GM23338 (cell line): ENCODE measurements at places on chromosomes 16 and 17.
A peak's percentile ranks its signal among the peaks of the same experiment; 100 is the strongest.

GRCh38 chr17:44848257-44848795, 643 bp downstream of the HIGD1B start:
- peaks cover 22% of the 10 kb centered on the region for H3K4me1 ChIP-seq
- no peak overlapping the region for H3K27ac ChIP-seq
- DNase-seq, result peak; percentile 49
- no peaks in the 10 kb centered on the region for H3K27me3 ChIP-seq
- H3K36me3 ChIP-seq, result peaks cover 6% of the 10 kb centered on the region

GRCh38 chr17:45101546-45101882, 30.8 kb downstream of the PLCD3 start:
- H3K36me3 ChIP-seq, result peaks cover 63% of the 10 kb centered on the region
- no peaks in the 10 kb centered on the region for H3K4me1 ChIP-seq
- no peak overlapping the region for H3K4me3 ChIP-seq
- DNase-seq, result no peak

DNA sequence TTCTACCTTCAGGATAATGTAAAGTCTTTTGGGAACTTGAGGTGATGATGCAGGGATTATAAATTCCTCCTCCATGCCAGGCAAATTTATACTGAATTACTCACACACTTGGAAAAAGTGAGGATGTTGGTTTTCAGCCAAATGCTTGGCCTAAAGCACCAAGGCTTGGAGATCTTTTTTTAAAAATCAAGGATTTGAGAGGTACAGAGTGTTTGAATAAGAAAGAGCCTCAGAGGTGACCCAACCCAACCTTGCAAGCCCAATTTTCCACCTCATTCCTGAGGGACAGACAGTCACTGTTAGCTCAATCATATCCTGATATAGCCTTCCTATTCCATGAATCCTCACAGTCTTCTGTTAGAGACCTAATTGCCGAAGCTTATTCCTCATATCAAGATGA, 14.0 kb downstream of the GRIN2A start:
- no peak overlapping the region for H3K4me3 ChIP-seq
- H3K4me1 ChIP-seq, result peaks cover 5% of the 10 kb centered on the region; the same call in 1 of the 2 replicates
- no peak overlapping the region for H3K27ac ChIP-seq
- no peaks in the 10 kb centered on the region for H3K27me3 ChIP-seq
- no peak for DNase-seq

GRCh38 chr16:54341892-54342776, 55.5 kb upstream of the IRX3 start:
- no peak overlapping the region for H3K27ac ChIP-seq
- H3K4me1 ChIP-seq, result peaks cover 22% of the 10 kb centered on the region
- no peaks in the 10 kb centered on the region for H3K36me3 ChIP-seq
- no peak for DNase-seq

DNA sequence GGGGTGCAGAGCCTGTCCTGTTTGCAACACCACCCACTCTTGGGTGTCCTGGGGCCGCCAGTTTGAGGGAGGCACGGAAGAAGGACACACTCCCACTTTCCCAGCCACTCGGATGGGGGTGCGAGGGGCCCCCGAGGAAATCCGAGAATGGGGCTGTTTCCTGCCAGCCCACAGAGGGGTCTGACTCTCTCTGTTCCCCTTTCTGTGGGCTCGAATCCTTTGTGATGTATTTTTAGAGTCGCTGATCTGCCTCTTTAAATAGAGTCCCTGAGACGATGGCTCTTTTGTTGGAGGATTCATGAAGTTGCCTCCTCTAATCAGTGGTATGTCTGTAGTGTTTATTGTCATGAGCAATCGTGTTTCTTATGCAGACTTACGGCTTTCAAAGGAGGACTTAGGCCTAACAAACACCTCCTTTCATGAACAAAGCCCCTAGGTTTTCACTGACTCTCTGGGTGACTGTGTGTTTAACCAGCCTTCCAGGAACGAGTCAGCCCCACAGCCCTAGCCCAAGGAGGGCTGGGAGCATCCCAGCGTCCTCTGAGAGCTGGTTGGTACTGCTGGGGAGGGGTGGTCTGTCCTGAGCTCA, 29.1 kb downstream of the CIBAR2 start:
- peak overlapping the region; percentile 31; the same call in 1 of the 2 replicates for H3K4me3 ChIP-seq
- peaks cover 31% of the 10 kb centered on the region for H3K4me1 ChIP-seq
- H3K36me3 ChIP-seq, result no peaks in the 10 kb centered on the region
- H3K27ac ChIP-seq, result no peak overlapping the region

GRCh38 chr16:86134802-86135461, 236.0 kb downstream of the IRF8 start:
- H3K27me3 ChIP-seq, result no peaks in the 10 kb centered on the region
- H3K36me3 ChIP-seq, result no peaks in the 10 kb centered on the region
- no peak overlapping the region for H3K27ac ChIP-seq
- DNase-seq, result no peak
- no peaks in the 10 kb centered on the region for H3K4me1 ChIP-seq

GRCh38 chr16:47925811-47926460, 229.9 kb downstream of the ABCC12 start:
- no peaks in the 10 kb centered on the region for H3K36me3 ChIP-seq
- no peaks in the 10 kb centered on the region for H3K4me1 ChIP-seq
- H3K27ac ChIP-seq, result no peak overlapping the region
- no peak overlapping the region for H3K4me3 ChIP-seq

DNA sequence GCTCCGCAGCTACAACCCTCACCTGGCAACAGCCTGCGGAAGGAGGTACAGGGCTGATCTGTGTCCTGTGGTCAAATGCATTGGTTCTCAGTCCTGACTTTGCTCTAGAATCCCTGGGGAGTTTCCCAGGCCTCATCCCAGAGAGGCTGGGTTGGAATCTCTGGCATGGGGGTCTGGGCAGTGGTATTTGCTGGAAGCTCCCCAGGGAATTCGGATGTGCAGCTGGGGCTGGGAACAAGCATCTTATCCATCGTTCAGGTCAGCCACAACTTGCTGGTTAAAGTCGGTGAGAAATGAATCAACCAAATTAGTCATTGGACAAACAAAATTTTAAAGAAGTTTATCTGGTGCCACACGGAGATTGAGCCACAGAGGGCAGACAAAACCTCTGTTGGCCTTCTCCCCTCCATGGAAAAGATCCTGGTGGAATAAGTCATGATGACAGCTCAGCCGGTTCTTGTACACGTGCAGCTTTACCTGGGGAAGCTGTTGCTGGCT, 231.2 kb downstream of the FOXL1 start:
- no peaks in the 10 kb centered on the region for H3K27me3 ChIP-seq
- H3K36me3 ChIP-seq, result no peaks in the 10 kb centered on the region
- peak; percentile 23 for DNase-seq
- no peak overlapping the region for H3K27ac ChIP-seq

GRCh38 chr17:76102944-76103273, 678 bp downstream of the EXOC7 start:
- peaks cover 26% of the 10 kb centered on the region; the same call in 1 of the 2 replicates for H3K4me1 ChIP-seq
- H3K36me3 ChIP-seq, result peaks cover 17% of the 10 kb centered on the region
- H3K27ac ChIP-seq, result peak overlapping the region; percentile 39; the same call in 1 of the 2 replicates
- no peak for DNase-seq
- no peaks in the 10 kb centered on the region for H3K27me3 ChIP-seq

- peak; percentile 97 for DNase-seq
- H3K36me3 ChIP-seq, result no peaks in the 10 kb centered on the region
- H3K27me3 ChIP-seq, result no peaks in the 10 kb centered on the region
- H3K4me1 ChIP-seq, result no peaks in the 10 kb centered on the region
These were observed 952 bp upstream of the PRSS27 start for GRCh38 chr16:2720719-2721633.

DNA sequence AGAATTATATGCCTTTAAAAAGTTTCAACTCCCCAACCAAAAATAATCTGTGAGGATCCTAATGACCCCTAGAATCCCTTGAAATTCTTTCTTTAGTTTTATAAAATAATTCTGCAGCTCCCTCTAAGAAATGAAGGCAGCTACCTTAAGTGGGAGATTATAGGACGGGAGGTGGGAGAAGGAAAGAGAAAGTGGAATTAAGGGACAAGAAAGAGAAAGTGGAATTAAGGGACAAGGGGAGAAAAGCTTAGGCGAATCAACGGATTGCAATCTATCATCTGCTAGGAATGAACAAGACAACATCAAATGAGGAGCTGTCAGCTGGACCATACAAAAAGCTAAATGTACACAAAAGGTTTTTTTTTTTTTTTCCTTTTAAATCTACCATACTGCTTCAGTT, 262.0 kb downstream of the ZFHX3 start:
- peaks cover 26% of the 10 kb centered on the region for H3K27me3 ChIP-seq
- H3K4me1 ChIP-seq, result peaks cover 29% of the 10 kb centered on the region
- no peak for DNase-seq
- H3K36me3 ChIP-seq, result no peaks in the 10 kb centered on the region
- no peak overlapping the region for H3K27ac ChIP-seq
- no peak overlapping the region for H3K4me3 ChIP-seq

DNA sequence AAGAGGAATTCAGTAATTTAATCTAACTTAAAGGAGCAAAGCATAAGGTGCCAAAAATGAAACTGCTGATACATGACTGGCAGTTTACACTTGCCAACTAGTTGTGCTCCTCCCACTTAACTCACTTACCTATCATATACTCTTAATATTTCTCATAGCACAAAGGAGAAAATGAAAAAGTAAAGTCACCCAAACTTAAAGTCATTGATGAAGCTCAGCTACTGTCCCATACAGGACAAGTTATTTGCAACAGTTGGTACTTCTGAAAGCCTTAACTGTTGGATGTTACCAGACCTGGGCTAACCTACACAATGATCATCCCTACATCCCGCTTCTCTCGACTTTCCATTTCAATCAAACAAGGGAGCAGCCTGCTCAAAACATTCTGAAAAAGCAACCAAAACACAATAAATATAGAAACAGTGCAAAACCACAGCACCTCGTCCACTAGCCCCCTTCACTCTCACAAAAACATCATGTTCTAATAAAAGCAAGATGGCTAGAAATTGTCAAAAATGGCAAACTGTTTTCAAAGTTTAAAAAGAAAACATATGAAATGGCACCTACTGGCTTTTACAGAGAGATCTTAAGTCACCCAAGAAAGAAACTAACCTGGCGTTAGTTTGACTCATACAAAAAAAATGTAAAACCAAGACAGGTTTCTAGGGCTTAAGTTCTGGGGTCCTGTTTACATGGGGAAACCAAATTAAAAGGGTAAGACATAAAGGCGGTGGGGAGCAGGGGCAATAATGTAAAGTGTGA, 868 bp downstream of the MED13 start:
- no peaks in the 10 kb centered on the region for H3K27me3 ChIP-seq
- peaks cover 12% of the 10 kb centered on the region; the same call in 1 of the 2 replicates for H3K36me3 ChIP-seq
- peak overlapping the region; percentile 68; the same call in 1 of the 2 replicates for H3K27ac ChIP-seq
- H3K4me3 ChIP-seq, result peak overlapping the region; percentile 93
- DNase-seq, result no peak
- peaks cover 31% of the 10 kb centered on the region for H3K4me1 ChIP-seq

DNA sequence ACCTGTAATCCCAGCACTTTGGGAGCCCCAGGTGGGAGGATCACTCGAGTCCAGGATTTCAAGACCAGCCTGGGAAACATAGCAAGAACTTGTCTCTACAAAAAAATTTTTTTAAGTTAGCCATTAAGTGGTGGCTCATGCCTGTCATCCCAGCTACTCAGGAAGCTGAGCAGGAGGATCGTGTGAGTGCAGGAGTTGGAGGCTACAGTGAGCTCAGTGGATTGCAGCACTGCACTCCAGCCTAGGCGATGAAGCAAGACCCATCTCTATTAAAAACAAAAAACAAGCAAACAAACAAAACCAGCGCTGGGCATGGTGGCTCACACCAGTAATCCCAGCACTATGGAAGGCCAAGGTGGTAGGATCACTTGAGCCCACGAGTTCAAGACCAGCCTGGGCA, 38.0 kb downstream of the HEATR3 start:
- no peak for DNase-seq
- H3K27ac ChIP-seq, result no peak overlapping the region
- H3K4me1 ChIP-seq, result no peaks in the 10 kb centered on the region
- no peaks in the 10 kb centered on the region for H3K27me3 ChIP-seq

- no peaks in the 10 kb centered on the region for H3K36me3 ChIP-seq
- no peak overlapping the region for H3K4me3 ChIP-seq
- no peaks in the 10 kb centered on the region for H3K27me3 ChIP-seq
- peak; percentile 34 for DNase-seq
These were observed 10.8 kb downstream of the CPNE2 start for GRCh38 chr16:57102888-57103851.

DNA sequence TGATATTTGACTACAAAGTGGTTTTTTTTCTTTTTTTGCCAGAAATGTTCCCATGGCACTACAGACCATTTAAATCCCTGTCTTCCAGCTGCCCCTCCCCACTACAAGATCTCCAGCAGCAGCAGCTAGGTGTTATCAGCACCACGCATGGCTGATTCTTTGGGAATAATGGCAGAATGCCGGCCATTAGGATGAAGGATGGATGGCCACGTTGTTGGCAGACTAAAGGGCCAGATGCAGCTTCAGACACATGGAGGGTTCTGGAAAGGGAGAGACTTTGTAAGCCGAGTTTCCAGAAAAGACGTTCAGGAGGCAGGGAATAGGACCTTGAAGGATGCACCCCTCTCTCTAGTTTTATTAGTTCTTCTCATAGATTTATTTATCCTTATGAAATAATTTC, 10.3 kb upstream of the MED9 start:
- no peaks in the 10 kb centered on the region for H3K4me1 ChIP-seq
- H3K27me3 ChIP-seq, result no peaks in the 10 kb centered on the region
- no peak overlapping the region for H3K27ac ChIP-seq
- no peak for DNase-seq
- H3K36me3 ChIP-seq, result no peaks in the 10 kb centered on the region

DNA sequence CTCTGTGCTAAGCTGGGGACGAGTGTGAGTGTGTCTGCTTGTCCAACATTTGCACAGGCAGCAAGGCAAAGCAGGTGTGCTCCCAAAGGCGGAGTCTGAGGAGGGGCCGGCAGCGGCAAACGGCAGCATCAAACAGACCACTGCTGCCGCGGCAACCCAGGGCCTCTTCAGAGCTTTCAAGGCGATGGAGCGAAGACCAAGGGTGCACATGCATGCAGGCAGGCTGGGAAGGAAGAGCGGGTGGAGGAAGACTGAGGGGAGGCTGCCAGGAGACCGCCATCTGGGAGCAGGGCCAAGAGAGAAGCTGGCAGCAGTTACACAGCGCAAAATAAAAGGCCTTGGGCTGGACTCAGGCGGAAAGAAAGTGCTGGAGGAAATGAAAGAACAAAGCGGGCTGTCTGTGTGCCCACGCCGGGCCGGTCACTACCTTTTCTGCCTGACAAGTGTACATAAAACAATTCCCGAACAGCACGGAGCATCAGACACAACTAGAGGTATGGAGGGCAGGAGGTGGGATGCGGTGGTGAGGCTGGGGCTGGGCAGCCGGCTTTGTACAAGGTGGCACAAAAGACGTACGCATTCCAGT, 8.5 kb downstream of the TIMM22 start:
- H3K4me3 ChIP-seq, result no peak overlapping the region
- H3K36me3 ChIP-seq, result peaks cover 12% of the 10 kb centered on the region; the same call in 1 of the 2 replicates
- H3K27ac ChIP-seq, result 0 out of 2 replicates have a peak overlapping the region, but pooled peaks have one; percentile 63
- H3K27me3 ChIP-seq, result no peaks in the 10 kb centered on the region
- H3K4me1 ChIP-seq, result no peaks in the 10 kb centered on the region

- H3K4me1 ChIP-seq, result no peaks in the 10 kb centered on the region
- H3K36me3 ChIP-seq, result peaks cover 4% of the 10 kb centered on the region
- no peak overlapping the region for H3K4me3 ChIP-seq
- DNase-seq, result no peak
- H3K27ac ChIP-seq, result no peak overlapping the region
These were observed 30.0 kb downstream of the ANKFY1 start for GRCh38 chr17:4233668-4234258.

- no peaks in the 10 kb centered on the region for H3K4me1 ChIP-seq
- H3K27me3 ChIP-seq, result no peaks in the 10 kb centered on the region
- H3K27ac ChIP-seq, result no peak overlapping the region
- DNase-seq, result no peak
These were observed 8.5 kb downstream of the HIRIP3 start for GRCh38 chr16:29986931-29987330.
